Neuronal stem cell (in vitro differentiated cells): ENCODE measurements at places on chromosomes 7 and 10.
A peak's percentile ranks its signal among the peaks of the same experiment; 100 is the strongest.

DNA sequence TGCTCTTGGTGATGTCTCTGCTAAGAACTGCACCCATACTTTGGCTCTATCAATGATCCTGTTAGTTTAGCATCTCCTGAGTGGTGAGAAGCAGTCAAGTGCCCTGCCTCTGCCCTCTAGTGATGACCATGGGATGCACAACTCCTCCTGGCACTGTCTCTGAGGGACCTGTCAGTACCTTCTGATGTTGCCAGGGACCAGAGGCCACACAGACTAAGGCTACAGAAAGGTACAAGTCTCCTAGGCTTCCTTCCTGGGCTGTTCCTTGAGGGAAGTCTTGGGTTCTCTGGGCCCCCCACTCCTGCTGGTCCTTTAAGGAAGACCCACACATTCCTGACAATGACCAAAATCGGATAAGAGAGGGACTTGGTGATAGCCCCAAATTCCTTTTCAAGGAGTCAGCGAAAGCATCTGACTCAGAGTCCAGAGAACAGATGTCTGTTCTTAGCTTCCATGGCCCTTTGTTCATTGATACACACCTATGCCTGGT, 15.3 kb downstream of the NKX2-3 start:
- DNase-seq: no peak

GRCh38 chr7:151243408-151244195, 4.9 kb downstream of the SMARCD3 start:
- DNase-seq: peak; percentile 18

DNA sequence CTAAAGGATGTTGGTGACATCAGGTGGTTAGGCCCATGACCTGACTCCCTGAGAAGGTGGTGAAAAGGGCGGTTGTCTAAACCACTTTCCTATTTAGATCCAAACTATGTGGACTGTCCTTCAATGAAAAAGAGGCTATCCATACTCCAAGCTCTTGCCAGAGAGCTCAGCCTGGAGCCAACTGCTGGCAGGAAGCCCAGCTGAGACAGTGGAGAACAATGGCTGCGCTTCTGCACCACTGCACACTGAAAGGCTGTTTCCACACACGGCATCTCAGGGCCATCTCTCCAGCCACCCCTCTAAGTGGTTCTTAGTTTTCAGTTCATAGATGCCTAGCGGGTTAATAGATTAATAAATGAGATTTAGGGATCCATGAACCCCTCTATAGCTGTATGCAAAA, 488.8 kb upstream of the ZMIZ1 start:
- peak; percentile 24 for DNase-seq

DNA sequence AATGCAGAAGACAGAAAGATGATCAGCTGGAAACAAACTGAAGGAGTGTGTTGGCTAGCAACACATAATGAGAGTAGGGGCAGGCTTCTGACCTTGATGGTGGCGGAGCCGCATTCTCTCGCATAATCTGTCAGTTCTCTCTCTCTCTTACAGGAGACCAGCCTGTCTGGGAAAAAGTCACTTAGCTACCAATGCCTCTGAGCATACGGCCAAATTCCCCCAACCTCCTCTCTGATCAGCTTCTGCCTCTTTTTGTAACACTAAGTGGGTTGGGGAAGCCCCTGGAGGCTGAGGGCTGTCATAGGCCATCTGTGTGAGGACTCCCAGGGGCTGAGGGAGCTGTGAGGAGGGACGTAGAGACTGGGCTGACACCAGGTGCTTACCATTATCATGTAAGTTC, 104.6 kb downstream of the HIPK2 start:
- no peak for DNase-seq

- DNase-seq: no peak
Measured at GRCh38 chr10:6140141-6140841, 51.5 kb downstream of the RBM17 start.

- DNase-seq: no peak
Measured at GRCh38 chr10:131732631-131733127, 168.1 kb upstream of the PPP2R2D start.

- DNase-seq: no peak
Measured at GRCh38 chr7:137544453-137545058, 201.0 kb upstream of the PTN start.

GRCh38 chr7:124033095-124033806, 384 bp upstream of the TMEM229A start:
- DNase-seq: peak; percentile 48

DNA sequence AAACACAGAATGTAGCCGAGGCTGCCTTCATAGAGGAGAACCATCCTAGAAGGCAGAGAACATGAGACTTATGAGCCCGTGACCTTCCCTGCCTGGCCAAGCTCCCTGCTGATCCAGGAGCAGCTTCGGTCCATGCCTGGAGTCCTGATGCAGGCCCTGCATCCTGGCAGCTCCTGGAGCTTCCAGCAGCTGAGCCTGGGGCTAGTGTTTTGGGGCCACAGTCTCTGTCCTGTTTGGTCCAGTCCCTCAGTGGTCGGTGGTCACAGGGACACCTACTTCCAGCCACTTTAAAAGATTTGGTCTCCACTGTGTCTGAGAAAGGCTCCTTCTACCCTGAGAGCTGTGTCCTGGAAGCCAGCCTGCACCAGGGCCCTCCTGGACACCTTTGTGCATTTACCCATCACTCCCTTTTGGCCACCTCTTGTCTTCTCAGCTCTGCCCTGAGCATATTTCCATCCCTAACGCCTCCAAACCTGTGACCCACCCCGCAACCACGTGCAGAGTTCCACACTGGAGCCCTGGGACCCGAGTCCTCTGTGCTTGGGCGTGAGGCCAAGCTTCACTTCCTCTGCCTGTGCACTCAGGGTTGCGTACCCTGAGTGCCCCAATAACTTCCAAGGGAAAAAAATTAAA, 315.2 kb upstream of the ZNF32 start:
- DNase-seq: no peak

DNA sequence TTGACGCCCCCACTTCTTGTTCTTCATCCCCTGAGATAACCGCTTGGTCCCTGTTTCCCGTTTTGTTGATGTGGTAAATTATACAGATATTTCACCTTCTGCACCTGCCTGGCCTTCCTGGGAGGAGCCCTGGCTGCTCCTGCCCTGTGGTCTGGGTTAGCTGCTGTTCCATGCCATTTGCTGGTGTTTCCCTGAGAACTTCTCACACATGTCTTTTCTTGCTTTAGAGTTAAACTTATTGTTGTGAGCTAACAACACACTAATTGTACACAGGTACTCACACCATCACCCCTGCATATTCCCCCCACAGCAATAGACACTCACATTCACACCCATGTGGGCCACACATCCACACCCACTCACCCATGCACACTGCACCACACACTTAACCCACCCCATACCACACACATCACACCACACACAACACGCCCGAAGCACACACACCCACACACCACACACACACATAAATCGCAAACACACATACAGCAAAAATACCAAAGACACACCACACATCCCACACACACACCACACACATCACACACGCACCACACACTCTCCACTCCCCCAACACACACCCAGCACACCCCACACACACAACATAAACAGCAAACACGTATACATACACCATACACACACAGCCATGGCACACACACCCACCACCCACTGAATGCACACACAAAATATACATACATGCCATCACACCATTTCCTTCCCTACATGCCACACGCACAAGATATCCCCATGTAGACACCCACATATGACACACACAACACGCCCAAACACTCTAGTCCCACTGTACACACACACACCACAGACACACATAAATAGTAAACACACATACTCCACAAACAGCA, 19.4 kb upstream of the ANTXRL start:
- no peak for DNase-seq

DNA sequence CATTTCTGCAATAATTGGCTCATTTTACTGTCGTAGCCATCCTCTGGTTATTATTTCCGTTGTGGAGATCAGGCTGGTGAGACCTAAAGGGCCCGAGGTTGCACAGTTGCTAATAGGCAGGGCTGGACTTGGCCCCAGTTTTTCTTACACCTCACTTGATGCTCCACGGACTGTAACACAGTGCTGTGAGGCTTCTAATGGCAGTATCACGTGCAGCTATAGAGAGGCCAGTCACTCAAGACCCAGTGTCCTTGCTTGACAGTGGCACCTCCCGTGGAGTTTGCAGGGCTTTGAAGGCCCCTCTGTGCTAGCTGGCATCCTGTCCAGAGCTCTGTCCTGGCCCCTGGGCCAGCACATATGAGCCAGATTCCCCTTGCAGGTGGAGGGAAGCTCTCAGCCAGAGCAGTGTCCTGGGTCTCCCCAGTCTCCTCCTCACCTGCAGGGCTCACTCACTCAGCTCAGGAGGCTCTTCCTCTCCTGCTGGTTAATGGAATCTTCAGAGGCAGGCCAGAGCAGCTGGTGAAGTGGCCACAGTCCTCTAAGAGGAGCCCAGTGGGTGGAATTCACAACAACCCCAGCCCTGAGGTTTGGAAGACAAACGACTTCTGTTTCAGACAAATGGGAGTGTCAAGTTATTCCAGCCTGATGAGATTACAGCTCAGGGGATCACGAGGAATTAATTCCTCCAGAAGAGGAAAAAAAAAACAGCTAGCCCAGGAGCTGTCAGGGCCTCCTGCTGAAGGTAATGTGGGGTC, 114.2 kb upstream of the FAM180A start:
- peak; percentile 12 for DNase-seq

DNA sequence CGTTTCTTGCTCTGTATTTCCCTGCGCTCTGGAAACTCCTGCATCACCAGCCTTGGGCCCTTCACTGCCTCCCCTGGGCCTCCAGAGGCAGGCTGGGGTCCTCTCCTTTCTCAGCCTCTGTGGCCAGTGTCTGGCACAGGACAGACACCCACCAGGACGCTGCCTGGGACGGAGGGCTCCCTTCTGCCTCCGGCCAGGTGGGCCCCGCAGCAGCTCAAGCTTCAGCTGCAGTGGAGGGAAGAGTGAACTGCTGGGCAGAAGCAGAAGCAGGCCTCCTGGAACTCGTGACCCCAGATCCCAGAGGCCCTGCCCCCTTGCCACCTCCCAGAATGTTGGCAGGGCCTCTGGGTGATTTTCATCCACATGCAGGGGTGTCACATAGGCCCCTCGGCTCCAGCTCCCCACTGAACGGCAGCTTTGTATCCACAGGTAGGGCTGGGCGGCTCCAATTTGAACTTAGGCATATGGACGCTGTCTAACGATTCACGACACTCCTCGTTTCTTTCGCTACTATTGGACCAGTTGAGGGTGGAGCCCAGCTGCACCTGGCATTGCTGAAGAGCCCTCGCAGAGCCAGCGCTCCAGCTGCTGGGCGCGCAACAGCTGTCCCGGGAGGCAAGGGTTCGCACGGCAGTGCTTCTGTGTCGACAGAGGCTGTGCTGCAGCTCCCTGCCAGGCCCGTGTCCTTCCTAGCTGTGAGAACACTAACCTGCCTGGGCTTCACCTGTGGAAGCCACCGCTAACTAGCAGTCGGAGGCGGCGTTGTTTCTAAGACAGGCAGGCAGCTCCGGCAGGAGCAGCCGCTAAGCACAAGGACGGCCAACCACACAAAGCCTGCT, 18.4 kb upstream of the GPR146 start:
- DNase-seq: no peak

DNA sequence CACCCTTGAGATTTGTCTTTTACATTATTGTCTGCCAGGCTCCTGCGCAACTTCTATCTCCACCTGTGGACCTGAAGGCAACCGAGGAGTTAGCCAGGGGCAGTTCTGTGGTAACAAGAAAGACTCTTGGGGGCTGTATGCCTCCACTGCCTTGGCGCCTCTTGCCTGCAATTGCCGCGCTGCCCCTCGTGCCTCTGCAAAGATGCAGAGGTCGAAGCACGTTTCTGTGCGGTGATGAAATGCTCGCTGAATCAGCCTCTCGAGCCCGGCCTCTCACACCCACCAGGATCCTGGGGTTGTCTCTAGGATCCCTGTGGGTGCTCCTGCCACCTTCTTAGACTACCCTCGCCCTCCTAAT, 486 bp upstream of the LHFPL3 start:
- DNase-seq: peak; percentile 6

DNA sequence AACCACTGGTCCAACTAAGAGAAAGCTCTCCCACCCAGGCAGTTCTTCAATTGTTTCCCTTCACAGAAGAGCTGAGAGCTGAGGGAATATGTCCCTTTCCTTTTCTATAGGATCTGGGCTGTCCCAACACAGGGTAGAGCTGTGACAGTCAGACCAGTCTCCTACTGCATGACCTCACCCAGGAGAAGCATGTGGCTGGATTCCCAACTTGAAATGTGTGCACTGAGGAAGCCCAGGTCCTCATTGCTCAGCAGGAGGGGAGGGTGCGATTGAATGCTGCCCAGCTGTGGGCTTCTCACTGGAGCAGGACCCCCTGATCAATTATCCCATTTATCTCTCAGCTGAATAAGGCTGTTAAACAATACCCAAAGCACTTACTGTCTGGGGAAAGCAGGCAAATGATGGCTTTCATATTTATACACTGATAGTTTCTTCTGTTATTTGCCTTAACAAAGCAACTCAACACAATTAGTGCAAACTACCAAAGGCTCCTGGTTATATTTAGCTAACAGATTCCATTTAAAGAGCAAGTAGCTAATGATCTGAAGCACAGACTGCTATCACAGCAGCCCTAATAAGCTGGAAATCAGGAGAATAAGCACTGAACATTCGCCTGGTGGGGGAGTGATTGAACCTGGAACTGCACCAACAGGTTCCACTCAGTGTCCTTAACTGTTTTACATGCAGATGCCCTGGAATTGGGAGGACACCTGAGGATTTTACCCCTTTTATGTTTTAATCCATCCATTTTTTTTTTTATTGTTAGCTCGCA, 508.8 kb downstream of the CCSER2 start:
- no peak for DNase-seq

- DNase-seq: no peak
Measured at GRCh38 chr10:97762056-97762455, 9.7 kb downstream of the SFRP5 start.

GRCh38 chr7:2775376-2775775, 68.7 kb downstream of the GNA12 start:
- DNase-seq: no peak

DNA sequence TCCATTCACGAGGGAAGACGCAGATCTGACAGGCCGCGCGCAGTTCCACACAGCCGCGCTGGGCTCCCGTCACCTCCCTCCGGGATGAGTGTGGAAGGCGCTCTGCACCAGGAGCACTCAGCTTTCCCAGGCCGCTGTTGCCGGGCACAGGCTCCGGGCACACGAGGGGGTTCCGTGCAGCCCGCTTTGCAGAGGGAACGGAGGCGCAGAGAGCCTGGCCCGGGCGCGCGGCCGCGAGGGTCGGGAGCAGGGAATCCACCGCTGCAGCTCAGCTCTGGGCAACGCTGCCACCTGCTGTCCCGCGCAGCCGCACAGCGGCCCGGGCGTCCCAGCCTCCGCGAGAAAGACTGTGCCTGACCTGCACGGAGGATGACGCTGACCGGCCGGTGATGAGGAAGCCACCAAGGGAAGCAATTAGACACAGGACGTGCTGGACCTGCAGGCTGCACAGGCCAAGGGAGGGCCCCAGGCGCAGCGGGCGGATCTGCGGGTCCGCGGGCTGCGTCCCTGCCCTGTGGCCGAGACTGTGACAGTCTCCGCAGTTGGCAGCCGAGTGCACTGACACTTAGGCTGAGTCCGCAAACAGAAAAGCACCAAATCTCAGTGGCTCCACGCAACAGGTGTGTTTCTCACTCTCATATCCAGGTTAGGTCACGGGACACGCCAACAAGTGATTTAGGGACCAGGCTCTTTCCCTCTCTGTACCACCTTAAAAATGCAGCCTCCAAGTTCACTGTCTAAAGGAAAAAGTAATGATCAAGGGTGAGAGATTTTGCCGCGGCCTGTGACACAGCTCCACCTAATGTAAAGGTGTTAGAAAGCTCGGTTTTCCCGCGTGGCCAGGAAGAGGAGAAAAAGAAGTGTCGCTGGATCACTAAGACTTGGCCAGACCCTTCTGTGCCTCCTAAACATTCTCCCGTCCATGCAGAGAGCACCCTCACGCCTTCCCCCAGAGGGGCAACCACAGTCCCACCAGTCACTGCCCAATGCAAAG, 94.5 kb downstream of the SEC61G start:
- DNase-seq: peak; percentile 64
